ENCODE measurements at places on chromosomes 4 and X.

DNA sequence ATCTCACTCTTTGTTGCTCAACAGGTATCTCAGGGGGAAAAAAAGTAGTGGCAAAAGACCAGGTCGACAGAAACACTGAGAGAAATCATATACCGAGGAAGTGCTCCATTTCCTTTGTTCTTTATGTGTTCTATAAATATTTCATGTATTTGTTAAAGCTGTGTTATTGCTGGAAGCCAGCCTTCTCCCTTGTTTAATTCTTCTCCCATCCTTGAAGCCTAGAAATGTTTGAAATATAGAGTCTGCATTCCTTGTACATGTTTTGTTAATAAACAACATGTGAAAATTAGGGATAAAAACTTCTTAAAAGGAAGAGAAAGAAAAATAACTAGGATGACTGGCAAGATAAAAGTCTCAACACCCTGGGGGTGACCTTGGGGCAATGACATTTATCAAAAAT is 186.2 kb downstream of the ANKRD50 start:
- no peak for DNase-seq

DNA sequence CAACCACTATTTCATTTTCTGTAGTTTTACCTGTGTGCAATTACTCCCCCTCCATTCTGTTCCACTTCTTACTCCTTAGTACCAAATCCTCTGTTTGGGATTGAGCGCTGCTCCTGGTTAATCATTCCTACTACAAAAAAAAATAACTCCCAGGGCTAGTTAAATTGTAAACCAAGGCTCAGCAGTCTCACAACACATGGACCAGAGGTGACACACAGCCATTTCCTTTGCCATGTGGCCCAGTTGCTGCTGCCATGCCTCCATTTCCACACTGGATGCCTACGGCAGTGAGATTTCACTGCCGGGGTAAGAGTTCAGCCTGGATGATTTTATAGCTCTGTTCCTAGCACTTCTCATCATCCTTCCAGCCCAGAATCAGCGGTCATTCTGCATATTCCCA is 107.2 kb downstream of the AKAP4 start:
- DNase-seq = no peak

DNA sequence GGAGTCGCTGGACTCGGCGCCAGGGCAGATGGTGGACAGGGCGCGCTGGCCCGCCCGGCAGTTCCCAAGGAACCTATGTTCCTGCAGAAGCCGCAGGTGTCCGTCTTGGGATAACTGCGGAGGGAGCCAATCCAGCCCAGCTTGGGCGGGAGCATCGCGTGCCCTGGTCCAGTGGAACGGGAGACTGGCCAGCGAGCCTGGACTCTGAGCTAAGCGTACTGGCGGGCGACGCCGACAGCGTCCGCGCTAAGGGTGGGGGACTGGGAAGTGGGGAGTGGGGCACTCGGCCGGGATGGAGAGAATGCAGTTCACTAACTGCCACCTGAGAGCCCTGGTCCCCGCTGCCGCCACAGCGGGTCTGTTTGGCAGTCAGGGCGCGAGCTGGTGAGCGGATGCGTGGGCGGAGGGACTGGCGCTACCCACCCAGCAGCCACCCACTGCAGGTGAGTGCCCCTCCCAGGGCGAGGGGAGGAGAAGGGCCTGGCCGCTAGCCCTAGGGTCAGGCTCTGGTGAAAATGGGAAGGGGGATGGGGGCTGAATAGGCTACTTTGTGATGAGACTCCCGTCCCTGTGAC is 1.3 kb upstream of the MAMLD1 start:
- no peak for DNase-seq

DNA sequence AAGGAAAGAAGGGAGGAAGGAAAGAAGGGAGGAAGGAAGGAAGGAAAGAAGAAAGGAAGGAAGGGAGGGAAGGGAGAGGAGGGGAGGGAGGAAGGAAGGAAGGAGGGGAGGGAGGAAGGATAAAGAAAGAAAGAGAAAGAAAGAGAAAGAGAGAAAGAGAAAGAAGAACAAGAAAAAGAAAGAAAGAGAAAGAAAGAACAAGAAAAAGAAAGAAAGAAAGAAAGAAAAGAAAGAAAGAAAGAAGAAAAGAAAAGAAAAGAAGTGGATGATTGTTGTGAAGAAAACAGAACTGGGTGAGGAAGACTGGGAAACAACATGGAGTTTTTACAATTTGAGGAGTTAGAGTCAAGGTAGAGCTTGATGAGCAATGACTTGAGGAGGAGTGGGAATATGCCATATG is 78.0 kb downstream of the EIF4E start:
- no peak for DNase-seq

DNA sequence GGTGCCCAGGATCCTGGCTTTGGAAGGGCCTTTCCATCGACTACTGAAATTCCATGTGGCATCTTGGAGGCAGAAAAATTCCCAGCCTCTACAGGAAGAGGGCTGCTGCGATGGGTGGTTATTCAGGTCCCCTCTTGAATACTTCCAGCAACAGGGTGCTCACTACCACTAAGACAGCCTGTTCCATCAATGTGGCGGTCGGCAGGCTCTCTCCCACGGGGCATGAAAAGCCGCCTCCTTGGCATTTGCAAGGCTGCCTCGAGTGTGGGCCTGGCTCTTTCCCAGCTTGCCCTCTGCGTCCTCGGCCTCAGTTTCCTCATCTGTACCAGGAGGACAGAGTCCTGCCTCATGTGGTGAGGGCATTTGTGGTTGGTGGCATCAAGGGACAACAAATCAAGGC is 62.4 kb downstream of the ADRA2C start:
- DNase-seq = no peak

DNA sequence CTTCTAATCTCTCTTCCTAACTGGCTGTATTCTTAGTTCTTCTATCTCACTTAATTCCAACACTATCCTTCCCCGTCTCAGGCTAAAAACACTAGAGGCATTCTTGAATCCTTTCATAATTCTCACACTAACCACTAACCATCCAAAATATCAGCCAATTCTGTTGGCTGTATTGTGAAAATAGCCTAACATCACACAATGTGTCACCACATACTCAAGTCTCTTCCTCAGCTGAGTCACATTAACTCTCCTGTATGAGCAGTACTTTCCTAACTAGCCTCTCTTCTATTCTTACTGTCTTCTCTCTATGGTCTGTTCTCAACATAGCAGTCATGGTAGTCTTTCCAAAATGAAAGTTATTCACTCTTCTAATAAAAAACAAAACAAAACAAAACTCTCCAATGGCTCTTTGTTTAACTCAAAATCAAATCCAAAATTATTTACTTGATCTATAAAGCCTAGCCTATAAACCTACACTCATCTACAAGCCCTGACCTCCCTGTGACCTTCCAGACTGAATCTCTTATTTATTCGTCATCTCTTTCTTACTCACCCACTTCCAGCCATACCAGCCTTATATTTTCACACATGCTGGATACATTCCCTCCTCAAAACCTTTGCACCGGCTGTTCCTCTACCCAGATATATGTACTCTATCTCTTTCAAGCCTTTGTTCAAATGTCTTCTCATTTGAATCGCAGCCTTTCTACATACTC is 445.9 kb downstream of the TLL1 start:
- no peak for DNase-seq

DNA sequence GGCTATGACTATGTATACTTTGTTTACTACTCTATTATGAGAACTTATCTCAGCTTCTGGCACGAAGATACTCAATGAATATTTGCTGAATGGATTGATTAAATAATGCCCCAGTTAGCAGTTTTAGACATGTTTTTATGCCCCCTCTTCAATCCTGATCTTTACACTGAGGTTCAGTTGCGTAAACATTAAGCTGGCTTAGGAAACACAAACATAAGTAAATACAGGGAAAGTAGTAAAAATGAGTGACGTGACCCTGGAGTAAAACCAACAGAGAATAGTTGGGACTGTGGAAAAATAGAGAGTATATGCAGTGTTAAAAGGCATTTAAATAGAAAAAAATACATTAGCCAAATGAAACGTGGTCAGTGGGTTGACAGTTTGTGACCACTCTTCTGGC is 387.0 kb upstream of the ACTRT1 start:
- no peak for DNase-seq

- no peak for DNase-seq
Observed at GRCh38 chr4:109157696-109158095, 144.8 kb downstream of the COL25A1 start.

Measured in stimulated activated CD8-positive, alpha-beta memory T cell treated with anti-CD3 and anti-CD28 coated beads, Interleukin-15, amount 100 ng/mL, for 1 hour (primary cell).